OCI-LY7 (cell line): ENCODE measurements at places on chromosomes 7 and 10. TPM values are rescaled to one million over a fixed set of nuclear protein-coding genes. Genes with fewer than 3 reads are reported as not detected.

DNA sequence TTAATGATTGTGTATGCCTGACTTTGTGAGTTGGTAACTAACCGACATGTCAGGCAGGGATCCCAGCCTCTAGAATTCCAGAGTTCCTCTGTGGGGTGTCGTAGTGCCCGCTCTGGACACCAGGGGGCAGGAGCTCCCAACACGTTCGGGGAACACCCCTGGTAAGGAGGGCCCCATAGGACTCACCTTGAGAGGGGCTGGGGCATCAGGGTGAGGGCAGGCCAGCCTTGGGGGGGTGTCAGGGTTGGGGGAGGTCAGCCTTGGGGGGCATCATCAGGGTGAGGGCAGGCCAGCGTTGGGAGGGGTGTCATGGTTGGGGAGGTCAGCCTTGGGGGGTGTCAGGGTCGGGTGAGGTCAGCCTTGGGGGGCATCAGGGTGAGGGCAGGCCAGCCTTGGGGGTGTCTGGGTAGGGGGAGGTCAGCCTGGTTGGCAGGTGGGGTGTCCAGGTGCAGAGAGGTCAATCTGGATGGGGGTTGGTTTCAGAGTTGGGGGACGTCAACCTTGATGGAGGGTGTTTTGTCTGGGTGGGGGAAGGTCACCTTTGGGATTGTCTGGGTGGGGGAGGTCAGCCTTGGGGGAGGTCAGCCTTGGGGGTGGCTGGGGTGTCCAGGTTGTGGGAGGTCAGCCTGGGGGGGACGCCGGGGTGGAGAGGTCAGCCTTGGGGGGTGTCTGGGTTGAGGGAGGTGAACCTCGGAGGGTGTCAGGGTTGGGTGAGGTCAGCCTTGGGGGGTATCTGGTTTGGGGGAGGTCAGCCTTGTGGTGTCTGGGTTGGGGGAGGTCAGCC lies 45.6 kb upstream of the SUN1 start:
- DNase-seq, result peak; percentile 61

DNA sequence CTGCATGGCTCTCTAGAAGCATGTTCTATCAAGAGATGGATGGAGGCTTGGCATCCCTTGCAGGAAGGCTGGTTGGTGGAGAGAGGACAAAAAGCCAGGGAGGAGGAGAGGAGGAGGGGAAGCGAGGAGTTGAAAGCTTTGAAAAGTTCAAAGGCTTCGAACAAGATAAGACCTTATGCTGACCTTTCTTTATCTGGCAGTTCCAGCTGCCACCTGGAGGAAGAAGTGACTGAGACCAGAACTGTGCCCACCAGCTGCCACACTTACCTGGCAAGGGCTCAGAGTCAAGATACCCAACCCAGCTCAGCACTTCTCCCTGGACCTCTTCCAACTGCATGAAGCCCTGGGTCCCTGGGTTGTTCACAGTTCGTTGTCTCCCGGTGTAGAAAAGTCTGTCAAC lies 14.8 kb downstream of the CCL24 start:
- peak; percentile 33 for DNase-seq

- no peak for DNase-seq
Measured at GRCh38 chr7:27138985-27139333, 4.5 kb downstream of the HOXA5 start.

GRCh38 chr10:117439243-117439912 lies 64.1 kb upstream of the PDZD8 start:
- DNase-seq, result no peak

DNA sequence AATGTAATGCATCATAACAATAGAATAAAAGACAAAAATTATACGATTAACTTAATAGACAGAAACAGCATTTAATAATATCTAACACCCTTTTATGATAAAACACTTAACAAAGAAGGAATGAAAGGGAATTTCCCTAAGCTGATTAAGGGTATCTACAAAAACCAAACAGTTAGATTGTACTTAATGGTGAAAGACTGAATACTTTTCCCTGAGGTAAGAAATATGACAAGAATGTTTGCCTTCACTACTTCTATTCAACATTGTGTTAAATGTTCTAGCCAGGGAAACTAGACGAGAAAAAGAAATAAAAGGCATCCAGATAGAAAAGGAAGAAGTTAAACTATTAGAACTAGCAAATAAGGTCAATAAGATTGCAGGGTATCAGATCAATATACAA lies 276.9 kb downstream of the BAMBI start:
- DNase-seq, result no peak

DNA sequence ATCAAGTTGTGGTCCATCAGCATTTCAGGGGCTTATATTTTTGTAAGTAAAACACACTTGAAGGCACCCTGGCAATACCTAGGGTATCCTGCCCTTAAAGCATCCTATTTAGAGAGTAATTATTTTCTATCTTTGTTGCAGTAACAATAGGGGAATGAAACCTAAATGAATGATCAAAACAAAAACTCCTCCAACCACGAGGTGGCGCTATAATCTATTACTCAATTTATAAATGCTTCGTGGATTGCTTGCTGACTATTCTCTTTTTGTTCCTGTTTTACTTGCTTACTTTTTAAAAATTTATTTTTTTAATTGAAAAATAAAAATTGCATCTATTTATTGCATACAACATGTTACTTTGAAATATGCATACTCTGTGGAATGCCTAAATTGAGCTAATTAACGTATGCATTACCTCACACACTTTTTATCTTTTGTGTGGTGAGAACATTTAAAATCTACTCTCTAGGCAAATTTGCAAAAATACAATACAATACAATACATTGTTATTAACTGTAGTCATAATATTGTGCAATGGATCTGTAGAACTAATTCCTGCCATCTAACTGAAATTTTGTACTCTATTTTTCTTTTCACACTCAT lies 147.7 kb upstream of the BMPER start:
- DNase-seq, result peak; percentile 47

DNA sequence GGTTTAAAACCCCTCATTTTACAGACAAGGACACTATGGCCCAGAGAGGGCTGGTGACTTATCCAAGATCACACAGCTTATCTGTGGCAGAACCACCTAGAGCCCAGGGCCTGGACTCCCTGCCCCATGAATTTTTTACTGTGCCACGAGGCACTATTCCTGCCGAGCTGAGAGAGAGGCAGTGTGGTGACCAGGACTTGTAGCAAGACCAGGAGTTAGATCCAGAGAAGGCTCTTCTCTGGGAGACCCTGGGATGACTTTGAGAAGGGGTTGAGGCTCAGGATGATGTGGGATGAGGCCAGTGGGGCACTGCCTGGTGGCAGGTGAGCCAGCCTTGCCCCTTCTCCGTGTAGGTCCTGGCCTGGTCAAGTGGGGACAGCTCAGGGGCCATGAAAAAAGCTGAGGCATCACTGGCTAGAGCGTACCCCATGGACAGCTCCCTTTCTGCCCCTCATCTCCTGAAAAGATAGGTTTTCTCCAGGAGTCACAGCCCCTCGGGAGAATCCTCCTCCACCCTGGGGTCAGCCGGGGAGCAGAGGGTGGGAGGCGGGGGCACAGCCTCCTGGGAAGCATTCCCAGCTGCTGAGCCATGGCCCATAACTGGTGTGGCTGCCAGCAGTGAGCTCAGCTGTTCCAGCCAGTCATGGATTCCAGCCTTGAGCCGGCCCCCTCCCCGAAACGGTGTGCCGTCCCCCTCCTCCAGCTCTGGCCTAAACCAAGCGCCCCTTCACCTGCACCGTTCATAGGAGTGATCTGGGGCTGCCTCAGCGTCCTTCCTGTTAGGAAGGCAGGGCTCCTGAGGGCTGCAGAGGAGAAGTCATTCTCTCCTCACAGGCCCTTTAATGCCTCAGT lies 5.8 kb downstream of the FLNC start:
- no peak for DNase-seq

DNA sequence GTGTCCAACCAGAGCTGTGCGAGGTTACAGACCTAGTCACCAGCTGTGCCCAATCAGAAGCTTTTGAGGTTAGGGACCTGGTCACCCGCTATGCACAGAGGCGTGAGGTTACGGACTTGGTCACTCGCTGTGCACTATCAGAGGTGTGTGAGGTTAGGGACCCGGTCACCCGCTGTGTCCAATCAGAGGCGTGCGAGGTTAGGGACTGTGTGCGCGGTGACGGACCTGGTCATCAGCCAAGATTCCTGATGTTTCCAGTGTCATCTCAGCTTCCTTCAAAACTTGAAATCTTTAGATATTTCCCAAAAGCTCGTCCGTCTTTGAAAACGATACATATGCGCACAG lies 182.1 kb downstream of the DIP2C start:
- no peak for DNase-seq

GRCh38 chr10:98460837-98461499 lies 14.2 kb upstream of the HPS1 start:
- DNase-seq, result no peak

- DNase-seq, result no peak
Measured at GRCh38 chr10:106741006-106741530, 423.4 kb downstream of the SORCS1 start.

GRCh38 chr7:53740971-53741370 lies 705.5 kb downstream of the POM121L12 start:
- no peak for DNase-seq

DNA sequence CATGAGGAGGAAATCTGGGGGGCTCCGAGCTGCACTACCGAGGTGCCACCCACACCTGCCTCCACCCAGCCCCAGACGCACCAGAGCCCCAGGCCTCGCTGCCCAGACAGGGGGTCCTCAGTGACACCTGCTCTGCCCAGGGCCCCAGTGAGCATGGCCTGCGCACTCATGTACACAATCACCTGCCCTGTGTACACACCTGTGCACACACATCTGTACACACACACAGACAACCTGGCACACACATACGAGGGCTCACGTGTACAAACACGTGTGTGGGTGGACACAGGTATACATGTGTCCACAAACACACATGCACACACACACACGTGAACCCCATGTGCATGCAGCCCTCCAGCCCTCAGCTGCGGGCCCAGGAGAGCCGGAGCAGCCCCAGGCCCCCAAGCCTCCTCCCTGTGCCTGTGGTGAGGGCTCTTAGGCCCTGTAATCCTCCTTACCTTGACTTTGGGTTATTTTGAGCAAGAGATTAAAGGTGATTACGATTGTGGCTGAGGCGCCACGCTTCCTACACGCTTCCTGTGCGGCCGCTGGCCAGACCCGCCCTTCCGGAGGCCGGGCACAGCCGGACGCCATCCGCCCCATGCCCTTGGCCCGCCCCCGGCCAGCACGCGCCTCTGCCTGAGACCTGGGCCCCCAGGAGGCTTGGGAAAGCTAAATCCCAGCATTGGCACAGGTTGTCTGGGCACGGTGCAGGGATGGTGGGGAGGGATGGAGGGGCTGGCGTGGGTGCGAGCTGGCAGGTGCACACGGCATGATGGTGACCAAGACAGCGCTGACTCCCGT lies 71.9 kb downstream of the ELFN1 start:
- DNase-seq, result no peak

DNA sequence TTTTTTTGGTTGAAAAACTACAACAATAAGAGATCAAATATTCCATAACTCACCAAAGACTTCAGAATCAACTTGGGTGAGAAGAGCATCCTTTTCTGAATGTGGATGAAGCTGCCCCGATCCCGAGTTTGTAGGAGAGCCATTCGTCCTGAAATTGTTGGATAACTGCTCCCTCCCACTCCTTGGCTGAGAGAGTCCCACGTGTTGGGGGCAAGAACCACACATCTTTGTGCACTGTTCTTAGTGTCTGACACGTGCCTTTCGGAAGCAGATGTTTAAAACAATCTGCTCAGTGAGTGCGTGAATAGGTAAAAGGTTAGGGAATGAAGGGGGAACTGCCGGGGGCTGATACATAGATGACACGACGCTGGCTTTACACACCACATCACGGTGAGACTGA lies 575.7 kb downstream of the PTPRN2 start:
- no peak for DNase-seq

DNA sequence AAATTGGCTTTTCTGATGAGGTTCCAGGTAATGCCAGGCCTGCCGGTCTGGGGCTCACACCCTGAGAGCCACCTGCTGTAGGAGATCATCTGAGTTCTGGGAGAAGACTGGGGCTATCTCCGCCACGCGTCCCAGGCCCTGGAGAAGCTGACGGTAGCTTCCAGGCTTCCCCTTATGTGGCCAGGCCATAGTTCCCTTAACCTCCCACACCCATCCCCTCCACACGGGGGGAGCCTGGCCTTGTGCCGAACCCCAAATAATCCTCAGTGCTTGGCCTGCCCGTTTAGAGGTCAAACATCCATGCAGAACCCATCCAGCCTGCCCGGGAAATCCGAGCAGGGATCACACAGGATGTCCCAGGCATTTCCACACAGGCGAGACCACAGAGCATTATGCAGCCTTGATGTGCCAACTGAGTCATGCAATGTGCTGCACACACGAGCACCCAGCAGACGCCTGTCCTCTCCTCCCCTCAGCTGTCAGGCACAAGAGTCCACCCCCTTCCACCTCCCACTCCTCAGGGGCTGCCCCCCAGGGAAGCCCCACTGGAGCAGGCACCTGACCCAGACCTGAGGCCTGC lies 176.2 kb downstream of the PRKAG2 start:
- DNase-seq, result no peak

GRCh38 chr7:106304568-106304967 lies 19.8 kb upstream of the NAMPT start:
- no peak for DNase-seq

DNA sequence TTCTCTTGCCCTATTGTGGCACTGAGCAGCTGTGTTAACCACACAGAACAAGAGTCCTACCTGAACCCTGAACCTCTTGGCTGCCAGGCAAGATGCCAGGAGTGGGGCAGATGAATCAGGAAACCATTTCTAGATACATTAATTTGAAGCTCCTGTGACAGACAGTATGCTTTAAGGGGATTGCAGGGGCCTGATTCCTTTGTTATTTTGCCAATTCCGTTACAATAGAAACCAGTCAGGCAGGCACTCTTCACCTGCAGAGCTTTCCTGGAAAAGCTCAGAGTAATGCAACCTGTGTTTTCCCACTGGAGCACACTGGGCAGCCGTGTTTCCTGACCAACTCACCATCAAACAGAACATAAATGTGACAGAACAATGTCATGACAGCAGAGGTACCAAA lies 233.1 kb downstream of the BMPER start:
- no peak for DNase-seq

DNA sequence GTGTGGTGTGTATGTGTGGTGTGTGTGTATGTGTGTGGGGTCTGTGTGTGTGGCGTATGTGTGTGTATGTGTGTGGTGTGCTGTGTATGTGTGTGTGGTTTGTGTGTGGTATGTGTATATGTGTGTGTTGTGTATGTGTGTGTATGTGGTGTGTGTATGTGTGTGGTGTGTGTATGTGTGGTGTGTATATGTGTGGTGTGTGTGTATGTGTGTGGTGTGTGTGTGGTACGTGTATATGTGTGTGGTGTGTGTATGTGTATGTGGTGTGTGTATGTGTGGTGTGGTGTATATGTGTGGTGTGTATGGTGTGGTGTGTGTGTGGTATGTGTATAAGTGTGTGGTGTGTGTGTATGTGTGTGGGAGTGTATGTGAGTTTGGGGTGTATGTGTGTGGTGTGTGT lies 428.7 kb downstream of the PAXIP1 start:
- DNase-seq, result no peak

Gene PLEKHS1
- total RNA-seq, result not detected in 2 replicates

Gene SKIDA1
- 0.06 TPM in 1 of 2 replicates, not detected in the other for total RNA-seq

Gene BMPER
- not detected in 2 replicates for total RNA-seq

Gene CDC123
- 128 and 135 TPM in 2 replicates for total RNA-seq

Gene SLIT1
- total RNA-seq, result 0.77 and 1.0 TPM in 2 replicates

Gene RGR
- not detected in 2 replicates for total RNA-seq

Gene MMD2
- not detected in 2 replicates for total RNA-seq

Gene RNF148
- not detected in 2 replicates for total RNA-seq
